ENCODE measurements at places on chromosomes 3 and 15.

DNA sequence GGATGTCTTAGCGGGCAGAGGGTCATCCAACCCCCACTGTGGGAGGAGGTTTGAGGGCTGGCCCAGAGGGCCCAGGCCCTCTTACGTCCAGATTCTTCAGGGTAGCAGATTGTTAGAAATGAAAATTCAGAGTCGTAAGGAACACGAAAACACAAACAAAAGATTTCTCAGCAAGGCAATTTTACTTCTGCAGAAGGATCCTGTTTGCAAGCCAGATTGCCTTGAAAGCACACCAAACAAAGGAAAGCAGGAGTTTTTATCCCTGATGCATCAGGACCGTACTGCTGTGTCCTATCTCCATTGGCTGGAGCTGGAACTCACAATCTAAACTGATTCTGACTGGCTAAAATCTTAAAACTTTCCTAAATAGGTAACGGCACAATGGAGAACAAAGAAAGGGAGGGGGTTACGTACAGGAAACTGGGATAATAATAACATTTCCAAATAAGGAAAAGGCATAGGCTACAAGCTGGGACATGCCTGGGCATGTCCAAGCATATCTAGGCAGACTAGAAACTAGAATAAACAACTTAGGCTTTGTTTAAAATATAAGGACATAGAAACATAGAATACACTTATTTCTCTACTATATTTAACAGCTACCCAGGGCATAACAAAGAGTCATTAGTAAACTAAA is 97.3 kb upstream of the C2CD4B start:
- DNase-seq, result peak; percentile 18

- peak; percentile 8 for DNase-seq
Observed at GRCh38 chr3:8593021-8593827, 51.4 kb downstream of the SSUH2 start.

- DNase-seq, result no peak
Observed at GRCh38 chr3:134559591-134559990, 73.7 kb downstream of the CEP63 start.

DNA sequence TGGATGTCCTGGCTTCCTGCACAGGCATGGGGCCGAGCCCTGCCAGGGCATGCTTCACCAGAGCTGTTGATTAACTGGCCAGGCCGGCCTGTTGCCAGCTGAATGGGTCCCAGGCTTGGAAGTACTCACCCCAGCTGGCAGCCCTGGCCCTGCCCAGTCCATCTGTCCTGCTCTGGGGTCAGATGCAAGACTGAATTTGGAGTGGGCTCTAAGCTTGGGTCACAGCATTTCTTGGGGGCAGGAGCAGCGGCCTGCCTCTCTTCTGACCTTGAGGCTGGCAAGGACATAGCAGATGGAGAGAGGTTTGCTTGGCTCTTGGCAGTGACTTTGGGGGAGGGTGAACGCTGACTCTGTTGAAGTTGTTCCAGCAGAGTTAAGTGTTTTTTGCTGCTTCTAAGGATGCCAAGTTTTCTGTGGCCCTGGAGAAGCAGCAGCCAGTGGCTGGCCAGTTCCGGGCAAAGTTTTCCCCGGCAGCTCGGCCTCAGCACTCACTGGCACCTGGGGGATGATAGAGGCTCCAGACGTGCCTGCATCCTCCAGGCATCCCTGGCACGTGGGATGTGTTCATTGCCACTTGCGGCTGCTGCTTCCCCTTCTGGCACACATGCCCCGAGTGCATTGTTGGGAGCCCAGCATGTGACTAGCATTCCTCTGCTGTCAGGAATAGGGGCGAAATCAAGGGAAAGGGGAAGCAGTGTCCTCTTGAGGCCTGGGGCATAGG is 22.9 kb downstream of the PDIA5 start:
- no peak for DNase-seq

- DNase-seq, result no peak
Observed at GRCh38 chr15:46293550-46293949, 658.7 kb downstream of the SQOR start.

GRCh38 chr3:191020730-191021396 is 158.4 kb upstream of the GMNC start:
- no peak for DNase-seq

- DNase-seq, result peak; percentile 68
Observed at GRCh38 chr15:37101980-37102304, 1.6 kb upstream of the MEIS2 start.

DNA sequence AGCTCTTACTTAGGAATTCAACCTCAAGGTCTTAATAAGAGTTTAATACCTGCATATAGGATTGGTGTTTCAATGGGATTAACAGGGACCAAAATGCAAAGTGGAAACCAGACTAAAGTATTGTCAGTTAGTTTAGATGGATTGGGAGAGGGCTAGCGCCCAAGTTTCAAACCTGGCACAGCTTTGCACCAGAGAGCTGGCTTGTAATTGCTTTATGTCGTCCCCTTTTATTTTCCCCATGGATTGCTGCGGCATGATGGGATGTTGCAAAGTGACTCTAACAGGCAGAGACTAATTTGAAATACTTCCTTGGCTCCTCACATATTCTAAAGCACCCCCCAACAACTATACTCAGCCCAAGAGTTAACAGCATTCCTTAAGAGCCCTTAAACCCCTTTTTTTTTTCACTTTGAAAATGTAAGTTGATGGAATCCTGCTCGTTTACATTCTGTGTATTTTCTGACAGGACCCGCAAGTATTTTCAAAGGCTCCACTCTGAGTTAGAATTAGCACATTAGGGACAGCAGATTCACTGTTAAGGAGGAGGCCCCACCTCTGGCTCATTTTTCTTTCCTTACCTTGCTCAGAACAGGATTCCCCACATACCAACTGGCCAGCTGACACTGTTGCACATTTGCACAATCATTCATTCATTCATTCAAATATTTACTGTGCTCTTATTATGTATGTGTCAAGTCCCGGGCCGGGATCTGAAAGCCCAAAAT is 214.2 kb downstream of the ERC2 start:
- DNase-seq, result no peak

Measured in mesenchymal stem cell (in vitro differentiated cells and primary cell).